ENCODE measurements at places on chromosomes 3 and 15.

GRCh38 chr15:79967298-79968182, 3.5 kb downstream of the BCL2A1 start:
- DNase-seq: no peak

DNA sequence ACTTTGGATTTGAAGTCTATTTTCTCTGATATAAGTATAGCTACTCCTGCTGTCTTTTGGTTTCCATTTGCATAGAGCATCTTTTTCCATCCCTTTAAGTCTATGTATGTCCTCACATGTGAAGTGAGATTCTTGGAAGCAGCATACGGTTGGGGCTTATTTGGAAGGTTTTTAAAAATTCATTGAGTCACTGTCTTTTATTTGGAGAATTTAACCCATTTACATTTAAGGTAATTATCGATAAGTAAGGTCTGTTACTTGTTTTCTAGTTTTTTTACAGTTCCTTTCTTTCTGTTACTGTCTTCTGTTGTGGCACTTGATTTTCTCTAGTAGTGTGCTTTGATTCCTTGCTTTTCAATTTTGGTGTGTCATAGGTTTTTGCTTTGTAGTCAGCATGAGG, 14.0 kb downstream of the RUBCN start:
- no peak for DNase-seq

DNA sequence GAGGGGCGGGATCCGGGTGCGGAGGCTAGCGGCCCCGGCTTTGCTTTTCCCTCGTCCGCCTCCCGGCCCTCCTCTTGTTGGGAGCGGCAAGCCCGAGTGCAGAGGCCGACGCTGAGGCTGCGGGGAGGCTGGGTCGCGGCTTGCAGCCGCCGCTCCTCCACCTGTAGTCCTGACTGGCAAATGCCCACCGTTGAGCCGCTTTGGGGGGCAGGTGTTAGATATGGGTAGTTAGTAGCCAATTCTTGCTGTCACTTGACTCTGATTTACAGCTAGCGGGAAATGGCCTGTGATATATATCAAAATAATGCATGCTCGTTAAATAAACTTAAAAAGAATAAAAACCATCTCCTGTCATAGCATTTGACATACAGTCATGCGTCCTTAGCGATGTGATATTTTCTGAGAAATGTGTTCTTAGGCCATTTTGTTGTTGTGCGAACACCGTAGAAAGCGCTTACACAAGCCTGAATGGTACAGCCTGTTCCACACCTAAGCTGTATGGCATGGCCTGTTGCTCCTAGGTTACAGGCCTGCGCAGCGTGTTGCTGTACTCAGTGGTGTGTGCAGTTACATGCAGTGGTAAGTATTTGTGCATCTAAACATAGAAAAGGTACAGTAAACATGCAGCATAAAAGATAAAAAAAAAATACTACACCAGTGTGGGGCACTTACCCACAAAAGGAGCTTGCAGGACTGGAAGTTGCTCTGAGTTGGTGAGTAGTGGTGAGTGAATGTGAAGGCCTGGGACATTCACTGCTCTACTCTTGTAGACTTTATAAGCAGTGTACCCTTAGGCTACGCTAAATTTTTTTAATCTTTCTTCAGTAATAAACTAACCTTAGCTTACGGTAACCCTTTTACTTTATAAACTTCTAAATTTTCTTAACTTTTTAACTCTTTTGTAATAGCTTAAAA, 873 bp downstream of the CAPN7 start:
- no peak for DNase-seq

GRCh38 chr3:42213417-42213816, 52.6 kb downstream of the CCK start:
- DNase-seq: no peak

DNA sequence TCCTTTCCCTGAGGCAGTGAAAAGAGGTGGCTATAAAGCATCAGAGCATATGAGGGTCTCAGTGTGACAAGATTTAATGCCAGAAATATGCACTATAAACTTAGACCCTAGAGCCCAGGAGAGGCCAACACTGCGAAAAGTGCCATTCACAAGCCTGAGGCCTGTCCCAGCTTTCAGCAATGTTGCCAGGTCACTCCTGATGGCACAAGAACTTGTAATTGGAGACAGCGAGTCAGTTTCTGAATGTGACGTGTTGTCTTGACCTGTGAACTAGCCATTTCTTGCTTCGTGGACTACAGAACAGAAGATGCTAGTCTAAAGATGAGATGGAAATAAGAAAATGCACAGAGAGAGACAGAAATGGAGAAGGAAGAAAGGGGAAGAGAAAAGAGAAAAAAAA, 87.9 kb downstream of the WDR72 start:
- DNase-seq: no peak

DNA sequence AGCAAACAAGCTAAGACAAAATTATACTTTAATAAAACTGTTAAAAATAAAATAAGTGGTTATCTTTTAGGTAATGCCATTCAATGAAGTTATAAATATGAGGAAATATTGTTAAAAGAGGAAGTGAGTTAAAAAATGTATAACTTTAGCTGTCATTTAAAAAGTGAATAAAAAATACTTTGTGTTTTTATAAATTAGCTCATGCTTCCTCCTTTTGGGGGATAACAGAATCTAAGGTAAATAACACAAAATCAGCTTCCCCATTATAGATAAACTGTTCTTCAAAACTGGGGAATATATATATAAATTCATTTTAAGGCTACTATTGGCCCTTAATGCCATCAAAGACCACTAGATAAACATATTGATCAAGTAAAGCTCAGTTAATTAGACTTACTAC, 113.7 kb upstream of the AADACL2 start:
- no peak for DNase-seq

Measured in activated CD8-positive, alpha-beta memory T cell treated with anti-CD3 and anti-CD28 coated beads, Interleukin-2, amount 50 U/mL, for 48 hours (primary cell).